NCI-H1105 (cell line): ENCODE measurements at places on chromosomes 12 and 14.

DNA sequence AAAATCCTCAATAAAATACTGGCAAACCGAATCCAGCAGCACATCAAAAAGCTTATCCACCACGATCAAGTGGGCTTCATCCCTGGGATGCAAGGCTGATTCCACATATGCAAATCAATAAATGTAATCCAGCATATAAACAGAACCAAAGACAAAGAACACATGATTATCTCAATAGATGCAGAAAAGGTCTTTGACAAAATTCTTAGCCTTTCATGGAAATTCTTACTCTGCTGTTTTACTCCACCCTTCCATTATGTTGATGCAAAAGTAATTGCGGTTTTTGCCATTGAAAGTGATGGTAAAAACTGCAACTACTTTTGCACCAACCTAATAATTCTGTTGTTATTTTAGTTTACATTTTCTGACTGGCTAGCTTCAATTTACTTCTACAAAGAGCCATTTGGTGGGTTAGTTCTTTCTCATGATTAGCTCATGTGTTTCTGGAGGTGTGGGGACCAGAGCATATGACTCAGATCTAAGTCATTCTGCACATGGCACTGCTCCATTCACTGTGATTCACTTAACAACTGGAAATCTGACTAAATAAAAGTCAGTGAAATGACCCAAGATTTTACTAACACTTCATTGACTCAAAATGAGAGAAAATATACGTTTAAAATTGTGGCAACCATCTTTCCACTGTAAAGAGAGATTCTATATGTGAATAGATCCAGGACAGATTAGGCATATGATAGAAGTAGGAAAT, 99.9 kb downstream of the TMTC3 start:
- no peak for DNase-seq

GRCh38 chr14:104530646-104531045, 48.9 kb upstream of the C14orf180 start:
- DNase-seq, result no peak

DNA sequence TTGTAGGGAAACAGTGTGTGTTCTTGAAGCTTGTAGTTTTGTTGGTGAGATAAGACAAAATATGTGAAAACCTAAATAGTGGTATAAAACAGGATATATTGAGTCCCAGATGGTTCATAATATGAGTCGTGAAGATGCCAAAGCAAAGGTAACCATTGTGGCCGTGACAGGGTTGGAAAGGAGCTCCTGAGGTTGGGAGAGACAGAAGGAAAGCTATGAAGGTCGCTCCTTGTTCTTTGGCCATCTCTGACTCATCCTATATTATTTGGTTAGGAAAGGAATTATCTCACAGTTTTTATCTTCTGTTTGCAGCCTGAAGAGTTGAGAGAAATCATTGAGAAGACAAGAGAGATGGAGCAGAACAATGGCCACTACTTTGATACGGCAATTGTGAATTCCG, 27.1 kb downstream of the ATP6V1D start:
- DNase-seq, result no peak

- DNase-seq, result no peak
Observed at GRCh38 chr14:29717901-29718300, 209.7 kb downstream of the PRKD1 start.

DNA sequence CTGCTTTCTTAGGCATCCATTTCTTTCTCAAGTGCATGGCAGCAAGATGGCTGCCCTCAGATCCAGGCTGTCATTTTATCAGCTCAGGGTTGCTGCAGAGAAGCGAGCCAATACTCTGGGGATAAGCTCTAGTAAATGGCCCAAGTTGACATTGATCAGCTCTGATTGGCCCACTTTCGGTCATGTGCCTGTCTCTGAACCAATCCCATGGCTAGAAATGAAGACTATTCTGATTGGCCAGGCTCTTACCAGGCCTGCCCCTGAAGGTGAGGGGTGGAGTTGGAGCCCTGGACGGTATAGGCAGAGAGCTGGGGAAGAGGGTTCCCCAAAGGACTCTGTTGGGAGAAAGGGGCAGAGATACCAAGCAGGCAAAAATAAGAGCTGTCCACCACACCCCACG, 41.4 kb downstream of the MYO1H start:
- no peak for DNase-seq

DNA sequence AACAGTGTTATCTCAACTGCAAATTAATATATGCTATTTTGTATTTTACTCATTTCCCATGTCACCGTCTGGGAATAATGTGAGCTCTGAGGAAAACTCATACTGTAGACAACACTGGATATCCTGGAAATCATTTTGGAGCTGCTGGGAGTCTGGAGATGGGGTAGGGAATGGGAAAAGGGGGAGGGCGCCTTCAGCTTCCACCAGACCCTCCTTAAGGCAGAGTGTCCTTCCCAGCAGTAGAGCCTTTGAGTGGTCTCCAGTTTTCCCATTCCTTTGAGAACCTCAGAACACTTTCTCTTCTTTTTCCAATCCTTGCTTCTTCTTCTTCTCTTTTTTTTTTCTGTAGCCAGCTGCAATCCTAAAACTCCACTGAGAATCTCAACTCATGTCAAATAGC, 5.4 kb upstream of the LRIG3 start:
- no peak for DNase-seq

- DNase-seq, result no peak
Observed at GRCh38 chr12:121365416-121366062, 13.3 kb upstream of the ANAPC5 start.

DNA sequence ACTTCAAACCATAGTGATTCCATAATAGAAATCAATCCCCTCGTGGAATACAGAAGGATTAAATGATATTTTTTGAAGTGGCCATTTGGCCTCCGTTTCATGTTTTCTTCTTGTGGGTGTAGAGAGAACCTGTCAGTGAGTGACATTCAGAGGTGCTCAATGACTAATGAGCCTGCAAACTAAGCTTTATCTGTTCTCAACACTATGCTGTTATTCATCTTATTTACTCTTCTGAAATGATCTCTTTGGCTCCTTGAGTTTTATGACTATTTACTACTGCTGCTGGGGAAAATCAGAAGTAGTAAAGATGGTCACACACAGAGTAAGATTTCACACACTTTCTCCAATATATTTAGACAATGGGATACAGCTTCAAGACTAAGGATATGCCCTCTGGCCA, 30.4 kb downstream of the ATP2B1 start:
- DNase-seq, result no peak

DNA sequence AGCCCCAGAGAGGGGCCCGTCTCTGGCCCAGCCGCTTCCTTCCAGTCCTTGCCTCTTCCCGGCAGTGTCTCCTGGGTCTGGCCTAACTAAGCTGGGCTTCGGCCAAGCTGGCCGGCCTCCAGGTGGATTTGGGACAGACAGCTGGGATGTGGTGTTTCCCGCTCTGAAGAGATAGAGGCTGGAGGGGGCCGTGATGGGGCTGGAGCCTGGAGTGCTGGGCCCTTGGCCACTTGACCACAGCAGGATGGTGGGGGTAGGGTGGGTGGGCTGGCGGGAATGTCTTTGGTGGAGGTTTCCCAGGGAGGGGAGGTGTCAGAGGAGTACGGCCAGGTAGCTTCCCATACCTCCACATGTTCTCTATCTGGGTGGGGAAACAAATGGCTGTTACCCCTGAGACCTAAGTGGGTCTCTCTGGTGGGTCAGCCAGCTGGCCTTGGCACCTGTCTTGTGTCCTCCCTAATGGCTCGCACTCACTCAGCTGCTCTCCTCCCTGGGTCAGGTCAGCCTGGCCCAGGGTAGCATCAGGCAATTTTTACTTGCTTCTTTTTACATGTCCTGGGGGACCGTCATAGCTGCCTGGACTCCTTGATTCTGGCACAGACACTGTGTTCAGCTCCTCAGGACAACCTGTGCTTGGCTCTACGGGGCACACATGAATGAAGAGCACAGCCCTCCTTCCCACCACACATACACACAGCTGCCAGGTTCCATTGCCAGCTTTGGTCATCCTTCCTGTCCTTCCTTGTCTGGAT, 19.8 kb upstream of the PGF start:
- no peak for DNase-seq

DNA sequence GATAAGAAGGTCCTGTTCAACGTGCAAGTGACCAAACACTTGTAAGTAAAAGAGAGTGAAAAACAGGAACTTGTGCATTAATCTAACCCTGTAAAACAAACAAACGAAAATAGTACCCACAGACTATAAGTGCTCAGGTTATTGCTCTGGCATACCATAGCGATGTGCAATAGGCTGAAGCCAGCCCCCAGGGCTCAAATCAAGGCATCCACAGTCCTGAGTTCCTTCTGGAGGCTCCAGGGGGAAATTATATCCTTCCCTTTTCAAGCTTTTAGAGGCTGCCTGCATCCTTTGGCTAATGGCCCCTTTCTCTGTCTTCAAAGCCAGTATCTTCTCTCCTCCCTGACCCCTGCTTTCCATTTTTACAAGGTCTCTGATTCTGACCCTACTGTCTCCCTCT, 8.1 kb upstream of the CMAS start:
- no peak for DNase-seq

GRCh38 chr12:8957561-8957960, 8.1 kb upstream of the M6PR start:
- no peak for DNase-seq

DNA sequence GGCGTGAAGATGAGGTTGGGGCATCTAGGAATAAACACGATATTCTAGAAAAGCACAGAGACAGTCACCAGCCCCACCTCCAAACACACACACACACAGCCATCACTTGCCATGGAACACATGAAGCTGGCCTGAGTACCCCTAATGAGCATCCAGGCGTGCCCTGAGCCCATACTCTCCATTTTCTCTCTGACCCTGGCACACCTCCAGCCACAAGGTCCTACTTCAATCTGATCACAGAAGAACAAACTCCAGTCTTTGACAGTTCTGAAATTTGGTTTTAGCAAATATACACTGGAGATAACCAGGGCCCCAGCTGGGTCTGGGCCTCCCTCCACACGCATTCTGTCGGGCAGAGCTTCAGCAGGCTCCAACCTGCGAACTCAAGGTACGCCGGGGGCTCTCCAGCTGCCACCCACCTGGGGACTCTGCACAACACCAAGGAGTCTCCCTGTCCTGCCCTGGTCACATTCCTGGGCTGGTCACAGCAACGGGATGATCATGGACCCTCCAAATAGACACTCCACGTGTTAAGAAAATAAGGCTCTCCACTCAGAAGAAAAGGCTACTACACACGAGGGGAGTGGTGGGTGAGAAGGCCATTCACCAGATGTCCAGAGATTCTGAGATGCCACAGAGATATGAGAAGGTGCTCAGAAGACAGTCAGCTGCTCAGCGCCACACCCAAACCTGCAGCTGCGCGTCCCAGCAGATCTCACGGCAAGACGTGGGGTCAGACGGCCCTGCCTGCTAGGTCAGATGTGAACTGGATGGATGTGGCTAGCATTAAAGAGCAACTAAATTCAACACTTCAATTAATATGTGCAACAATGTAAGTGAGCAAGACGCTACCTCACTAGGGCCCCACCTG, 57.0 kb upstream of the PNMA1 start:
- DNase-seq, result no peak

GRCh38 chr14:42665083-42665482, 1058.4 kb downstream of the LRFN5 start:
- DNase-seq, result no peak

DNA sequence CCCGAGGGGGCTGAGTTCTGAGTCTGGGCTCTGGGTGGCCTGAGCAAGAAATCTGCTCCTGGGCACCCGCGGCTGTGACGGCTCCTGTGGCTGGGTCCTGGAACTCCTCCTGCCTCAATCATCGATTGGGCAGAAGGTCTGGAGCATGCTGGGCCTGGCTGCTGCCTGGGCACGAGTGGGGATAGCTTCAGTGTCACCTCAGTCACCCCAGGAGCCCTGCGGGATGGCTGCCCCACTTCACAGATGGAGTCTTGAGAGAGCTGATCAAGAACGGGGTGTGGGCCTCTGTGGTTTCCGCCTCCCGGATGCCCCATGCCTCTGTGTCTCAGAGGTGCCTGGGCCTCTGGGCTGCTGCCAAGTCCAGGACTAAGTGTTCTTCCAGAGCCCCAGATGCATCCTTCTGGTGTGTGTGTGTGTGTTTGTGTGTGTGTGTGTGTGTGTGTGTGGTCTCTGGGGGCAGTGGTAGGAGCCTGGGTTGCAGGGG, 185.6 kb upstream of the C14orf180 start:
- no peak for DNase-seq

GRCh38 chr14:93690146-93690545, 98.1 kb downstream of the PRIMA1 start:
- no peak for DNase-seq

DNA sequence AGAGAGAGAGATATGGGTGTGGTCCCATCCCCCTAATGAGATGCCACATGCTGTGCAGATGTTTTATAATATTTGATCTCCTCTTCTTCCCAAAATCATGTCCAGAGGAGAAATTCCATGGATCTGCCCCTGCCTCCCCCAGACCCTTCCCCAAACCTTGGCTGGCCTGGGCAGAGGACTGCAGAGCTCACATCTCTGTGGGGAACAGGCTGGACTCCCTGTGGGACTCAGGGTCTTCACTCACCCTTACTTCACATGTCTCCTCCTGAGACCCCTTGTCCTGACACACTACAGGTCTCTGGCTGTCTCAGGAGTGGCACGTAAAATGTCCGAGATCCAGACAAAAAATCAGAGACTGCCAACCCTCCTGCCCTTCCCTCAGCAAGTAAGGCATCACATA, 76.0 kb upstream of the CAPRIN2 start:
- no peak for DNase-seq

GRCh38 chr14:74518221-74518620, 24.7 kb downstream of the ISCA2 start:
- no peak for DNase-seq

GRCh38 chr12:19095331-19095730, 34.2 kb upstream of the PLEKHA5 start:
- no peak for DNase-seq

GRCh38 chr12:16588812-16589211, 17.1 kb downstream of the LMO3 start:
- no peak for DNase-seq

DNA sequence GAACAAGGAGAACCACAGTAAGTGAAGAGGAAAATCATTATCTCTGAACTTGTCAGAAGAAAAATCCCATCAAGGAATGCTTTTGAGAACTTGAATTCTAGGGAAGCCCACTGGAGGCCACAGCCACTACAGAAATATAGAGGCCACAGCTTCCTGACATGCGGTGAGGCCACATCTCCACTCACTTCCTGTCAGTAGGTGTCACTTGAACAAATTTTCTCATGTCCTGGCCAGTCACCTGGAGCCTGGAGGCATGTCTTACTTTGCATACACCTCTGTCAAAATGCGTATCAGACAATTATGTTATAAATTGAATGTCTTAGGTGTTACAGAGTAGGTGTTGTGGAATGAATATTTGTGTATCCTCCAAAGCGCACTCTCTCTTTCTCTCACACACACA, 370.3 kb downstream of the DAD1 start:
- no peak for DNase-seq

- no peak for DNase-seq
Observed at GRCh38 chr14:94278731-94279130, 14.3 kb downstream of the SERPINA10 start.

GRCh38 chr14:102272392-102272791, 32.6 kb downstream of the MOK start:
- no peak for DNase-seq

DNA sequence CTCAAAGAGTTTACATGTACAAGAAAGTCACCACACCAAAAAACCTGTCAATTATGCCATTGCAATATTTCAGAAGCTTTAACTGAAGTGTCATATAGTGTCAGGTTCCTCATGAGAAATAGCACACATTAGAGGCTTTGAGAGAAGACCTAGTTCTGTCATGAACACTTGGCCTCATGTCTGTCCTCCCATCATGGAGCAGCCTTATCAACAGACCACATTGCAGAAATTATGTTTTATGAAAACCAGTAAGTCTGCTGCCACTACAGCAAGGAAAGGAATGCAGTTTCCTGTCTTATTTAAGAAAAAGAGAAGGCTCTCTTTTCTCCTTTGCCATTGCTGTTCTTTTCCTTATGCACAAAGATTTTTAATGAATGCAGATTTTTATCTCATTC, 26.2 kb upstream of the CLEC2D start:
- DNase-seq, result no peak

GRCh38 chr14:60161196-60162107, 3.7 kb downstream of the DHRS7 start:
- DNase-seq, result peak; percentile 62
